ENCODE measurements at places on chromosomes 1 and 21.

GRCh38 chr1:63662841-63663240 lies 69.6 kb downstream of the PGM1 start:
- DNase-seq, result no peak

- no peak for DNase-seq
Observed at GRCh38 chr1:20685741-20686140, 24.6 kb upstream of the DDOST start.

GRCh38 chr1:59150577-59151386 lies 146.1 kb upstream of the FGGY start:
- DNase-seq, result no peak

- DNase-seq, result no peak
Observed at GRCh38 chr1:207076181-207076955, 12.3 kb upstream of the C4BPB start.

GRCh38 chr1:186531561-186532165 lies 70.7 kb upstream of the PDC start:
- no peak for DNase-seq

GRCh38 chr1:26981146-26981846 lies 12.2 kb upstream of the TRNP1 start:
- DNase-seq, result no peak

DNA sequence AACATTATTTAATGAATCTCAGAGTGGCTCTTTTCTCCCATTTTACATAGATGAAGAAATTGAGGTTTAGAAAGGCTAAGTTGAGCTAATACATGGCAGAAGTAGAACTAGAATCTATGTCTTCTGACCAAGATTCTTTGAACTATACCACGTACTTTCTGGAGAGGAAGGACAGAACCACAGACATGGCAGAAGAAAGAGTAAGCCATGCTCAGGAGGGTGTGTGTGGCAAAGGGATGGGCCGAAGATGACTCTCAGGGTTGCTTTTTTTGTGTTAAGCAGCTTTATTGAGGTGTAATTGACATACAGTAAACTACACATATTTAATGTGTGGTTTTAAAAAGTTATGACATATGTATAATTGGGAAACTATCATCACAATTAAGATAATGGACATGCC lies 69.5 kb downstream of the PEX14 start:
- DNase-seq, result no peak

GRCh38 chr1:185644531-185644930 lies 89.7 kb upstream of the HMCN1 start:
- DNase-seq, result no peak

- DNase-seq, result no peak
Observed at GRCh38 chr1:37128091-37128490, 93.8 kb upstream of the GRIK3 start.

DNA sequence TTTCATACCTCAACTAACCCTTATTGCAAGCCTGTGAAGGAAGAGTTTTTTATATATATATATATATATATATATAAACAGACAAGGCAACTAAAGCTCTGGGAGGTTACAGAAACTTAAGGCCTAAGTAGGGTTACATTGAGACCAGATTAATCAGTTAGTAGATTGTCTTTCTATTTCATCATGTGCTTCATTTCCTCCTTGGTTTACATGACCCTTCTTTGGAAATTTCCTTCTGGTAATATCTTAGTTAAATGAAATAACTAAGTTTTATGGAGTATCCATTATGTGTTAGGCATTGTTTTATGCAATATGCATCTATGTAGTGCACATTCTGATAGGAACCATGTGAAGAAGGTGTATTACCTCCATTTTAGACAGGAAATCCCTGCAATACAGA lies 112.7 kb downstream of the FGGY start:
- DNase-seq, result no peak

DNA sequence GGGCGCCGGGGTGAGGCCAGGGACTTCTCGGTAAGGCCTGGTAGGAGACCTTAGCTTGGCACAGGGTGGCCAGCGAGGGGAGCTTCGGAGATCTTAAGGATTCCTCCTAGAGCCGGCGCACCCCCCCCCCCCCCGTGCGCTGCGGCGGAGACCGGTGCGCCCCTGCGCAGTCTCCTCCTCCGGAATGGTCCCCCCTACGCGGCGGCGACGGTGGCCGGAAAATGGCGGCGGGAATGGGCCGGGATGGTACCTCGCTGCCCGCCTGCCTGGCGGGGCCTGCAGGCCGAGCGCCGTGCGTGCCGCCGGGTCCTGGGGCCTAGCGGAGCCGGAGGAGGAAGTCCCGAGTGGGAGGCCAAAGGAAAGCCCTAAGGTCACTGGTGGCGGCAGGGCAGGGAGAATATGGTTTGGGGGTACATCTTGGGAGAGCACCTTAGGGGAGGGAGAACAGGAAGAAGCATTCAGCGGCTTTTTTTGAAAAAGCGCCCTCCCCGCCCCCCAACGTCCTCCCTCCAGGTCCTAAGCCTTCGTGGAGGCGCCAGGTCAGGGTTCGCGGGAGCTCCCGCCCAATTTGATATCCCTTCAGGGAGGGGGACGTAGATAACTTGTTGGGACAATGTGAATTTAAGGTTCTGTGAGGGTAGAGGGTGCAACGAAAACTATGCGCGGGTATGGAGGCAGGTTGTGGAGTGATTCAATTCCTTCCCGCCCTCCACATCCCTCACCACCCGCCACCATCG lies 429 bp downstream of the SRRM1 start:
- no peak for DNase-seq

GRCh38 chr1:216055004-216055403 lies 368.2 kb downstream of the USH2A start:
- no peak for DNase-seq

- DNase-seq, result no peak
Observed at GRCh38 chr1:82534996-82535395, 734.3 kb downstream of the ADGRL2 start.

DNA sequence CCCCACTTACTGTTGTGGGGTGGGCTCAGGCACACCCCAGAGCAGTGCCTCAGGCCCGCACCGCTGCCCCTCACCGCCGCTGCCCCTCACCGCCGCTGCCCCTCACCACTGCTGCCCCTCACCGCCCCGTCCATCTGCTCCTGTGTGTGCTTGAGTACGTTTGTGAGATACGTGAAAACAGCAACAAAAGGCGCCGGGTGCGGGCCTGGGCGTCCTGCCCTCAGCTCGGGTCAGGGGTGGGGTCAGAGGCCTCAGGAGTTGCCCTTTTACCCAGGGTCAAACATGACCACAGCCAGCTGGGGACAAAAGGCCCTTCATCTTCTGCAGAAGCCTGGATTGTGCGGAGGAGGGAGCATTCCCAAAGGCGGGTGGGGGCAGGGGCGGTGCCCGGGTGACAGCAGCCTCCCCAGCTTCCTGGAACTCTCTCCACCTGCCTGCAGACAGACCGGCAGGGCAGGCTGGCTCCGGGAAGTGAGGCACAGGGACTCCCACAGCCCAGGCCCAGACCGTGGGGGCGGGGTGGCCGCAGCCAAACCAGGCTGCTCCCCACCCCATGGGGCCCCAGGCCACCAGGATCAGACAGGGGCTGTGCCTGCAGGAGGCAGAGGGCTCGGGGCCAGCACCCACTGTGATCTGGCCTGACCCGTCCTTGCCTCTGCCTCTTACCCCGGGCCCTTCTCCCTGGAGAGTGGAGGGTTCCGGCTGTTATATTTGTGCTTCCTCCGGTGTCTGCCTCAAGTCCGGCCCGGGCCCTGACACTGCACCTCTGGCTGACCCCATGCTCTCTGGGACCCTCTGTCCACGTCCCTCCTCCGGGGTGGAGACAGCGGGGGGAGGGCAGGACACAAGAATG lies 2.3 kb upstream of the VWA1 start:
- no peak for DNase-seq

DNA sequence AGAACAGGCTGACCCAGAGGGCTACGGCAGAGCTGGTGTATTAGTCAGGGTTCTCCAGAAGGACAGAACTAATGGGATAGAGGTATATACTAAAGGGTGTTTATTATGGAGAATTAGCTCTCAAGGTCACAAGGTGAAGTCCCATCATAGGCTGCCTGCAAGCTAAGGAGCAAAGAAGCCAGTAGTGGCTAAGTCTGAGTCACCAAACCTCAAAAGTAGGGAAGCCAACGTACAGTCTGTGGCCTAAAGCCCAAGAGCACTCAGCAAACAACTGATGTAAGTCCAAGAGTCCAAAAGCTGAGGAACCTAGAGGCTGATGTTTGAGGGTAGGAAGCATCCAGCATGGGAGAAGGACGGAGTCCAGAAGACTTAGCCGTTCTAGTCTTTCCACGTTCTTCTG lies 179.2 kb downstream of the BACH1 start:
- no peak for DNase-seq

DNA sequence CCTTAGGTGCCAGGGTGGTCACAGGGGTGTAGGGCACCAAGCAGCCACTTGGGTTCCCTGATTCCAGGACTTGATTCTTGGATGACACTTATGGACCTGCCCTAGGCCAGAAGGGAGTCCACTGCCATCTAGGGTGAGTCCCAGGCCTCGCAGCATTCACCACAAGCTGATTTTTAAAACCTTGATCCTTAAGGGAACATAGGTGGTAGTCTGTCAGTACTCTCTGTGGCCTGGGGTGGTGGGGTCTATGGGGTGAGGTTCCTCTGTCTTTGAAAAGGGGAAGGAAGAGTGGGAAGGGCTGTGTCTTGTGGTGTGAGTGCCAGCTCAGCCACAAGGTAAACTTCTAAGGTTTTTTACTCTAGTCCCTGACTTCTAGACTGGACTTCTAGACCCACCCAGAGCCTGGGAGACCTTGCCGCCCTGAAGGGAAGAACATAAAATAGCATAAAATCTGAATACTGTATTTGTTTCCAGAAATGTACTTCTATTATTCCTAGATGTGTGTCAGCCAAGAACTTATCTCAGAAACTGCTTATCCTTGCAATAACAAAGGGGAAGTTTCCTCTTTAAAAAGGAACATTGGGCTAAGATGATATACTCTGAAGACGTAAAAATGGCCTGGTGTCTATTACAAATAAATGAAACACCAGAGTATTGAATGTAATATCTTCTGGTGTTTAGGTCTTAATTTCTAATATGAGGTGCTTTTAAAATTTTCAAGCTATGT lies 757.3 kb downstream of the LTN1 start:
- DNase-seq, result no peak

DNA sequence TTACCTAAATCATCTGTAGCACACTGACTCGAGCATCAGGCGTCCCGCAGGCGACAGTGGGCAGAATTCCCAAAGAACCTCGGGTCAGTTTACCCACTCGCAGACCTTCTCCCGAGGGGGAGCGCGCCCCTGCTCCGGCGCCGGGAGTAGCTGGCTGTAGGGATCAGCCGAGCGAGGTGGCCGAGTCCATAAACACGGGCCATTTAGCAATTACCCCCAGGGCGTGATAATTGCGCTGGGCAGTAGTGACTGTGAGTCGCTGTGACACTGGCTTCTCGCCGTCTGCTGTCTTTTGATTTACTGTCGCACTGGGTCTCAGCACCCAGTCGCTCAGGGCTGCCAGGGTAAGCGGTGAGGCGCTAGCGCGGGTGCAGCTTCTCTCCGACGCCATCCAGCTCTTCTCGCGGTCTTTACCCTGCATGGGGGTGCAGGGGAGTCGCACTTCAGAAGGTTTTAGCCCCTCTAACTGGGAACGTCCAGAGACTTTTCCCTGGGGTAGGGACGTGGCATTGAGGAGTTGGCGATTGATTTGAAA lies 16.2 kb downstream of the HLX start:
- DNase-seq, result no peak

GRCh38 chr21:46542588-46543124 lies 62.2 kb downstream of the S100B start:
- DNase-seq, result no peak

DNA sequence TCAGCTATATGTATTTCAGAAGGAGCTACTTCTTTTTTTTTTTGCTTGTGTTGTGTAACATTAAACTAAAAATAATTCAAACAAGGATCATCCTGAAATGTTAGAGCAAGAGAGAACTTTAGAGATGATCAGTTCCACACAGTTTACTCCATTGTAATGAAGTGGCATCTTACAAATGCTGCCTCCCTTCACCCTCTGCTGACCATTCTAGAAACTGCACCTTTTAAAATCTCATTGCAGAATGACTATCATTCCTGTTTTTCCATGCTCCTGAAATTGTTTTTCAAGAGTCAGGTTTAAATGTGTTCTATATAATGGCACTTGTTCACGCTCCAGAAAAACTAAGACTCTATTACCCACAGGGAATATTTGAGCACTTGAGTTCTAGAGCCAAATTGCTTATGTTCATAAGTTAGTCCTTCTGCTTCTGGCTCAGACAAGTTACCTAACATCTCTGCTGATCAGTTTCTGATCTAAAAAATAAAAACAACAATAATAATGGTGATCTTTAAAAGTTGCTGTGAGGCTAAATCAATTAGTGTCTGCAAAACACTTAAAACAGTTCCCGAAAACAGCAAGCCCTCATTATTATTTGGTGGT lies 21.5 kb upstream of the SLC44A5 start:
- no peak for DNase-seq

DNA sequence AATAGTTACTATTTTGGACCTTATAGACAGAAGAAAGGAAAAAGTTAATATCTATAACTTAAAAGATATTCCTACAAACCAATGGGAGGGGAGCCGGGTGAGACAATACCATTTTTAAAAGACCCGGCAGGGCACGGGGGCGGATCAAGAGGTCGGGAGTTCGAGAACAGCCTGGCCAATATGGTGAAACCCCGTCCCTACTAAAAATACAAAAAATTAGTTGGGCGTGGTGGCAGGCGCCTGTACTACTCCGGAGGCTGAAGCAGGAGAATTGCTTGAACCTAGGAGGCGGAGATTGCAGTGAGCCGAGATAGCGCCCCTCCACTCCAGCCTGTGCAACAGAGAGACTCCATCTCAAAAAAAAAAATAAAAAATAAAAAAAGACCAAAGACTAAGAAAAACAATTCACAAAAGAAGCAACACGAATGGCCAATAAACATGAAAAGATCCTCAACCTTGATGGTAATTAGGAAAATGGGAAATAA lies 1.2 kb upstream of the PSMB2 start:
- DNase-seq, result no peak

GRCh38 chr1:2236695-2237677 lies 8.9 kb downstream of the SKI start:
- no peak for DNase-seq

GRCh38 chr1:43850591-43851233 lies 82.9 kb upstream of the ARTN start:
- DNase-seq, result no peak

DNA sequence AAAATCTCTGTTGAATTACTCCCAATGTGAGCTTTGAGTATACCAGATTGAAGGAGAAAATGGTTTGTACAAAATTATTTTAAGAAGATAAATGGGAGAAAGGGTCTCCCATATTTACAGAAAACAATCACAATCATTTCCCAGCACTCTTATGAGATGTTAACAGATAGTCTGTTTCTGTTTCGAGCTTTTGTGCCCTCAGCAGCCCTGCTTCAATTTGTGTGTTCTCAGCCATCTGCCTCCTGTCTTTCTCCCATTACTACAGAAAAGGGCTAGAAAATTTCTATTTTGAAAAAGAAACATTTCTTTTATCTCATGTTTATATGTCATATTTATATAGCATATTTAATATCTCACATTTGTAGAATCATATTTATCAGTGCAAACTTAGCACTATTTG lies 498.4 kb downstream of the TTLL7 start:
- no peak for DNase-seq
